ENCODE measurements at places on chromosomes 7 and 10.

- no peak for DNase-seq
Observed at GRCh38 chr10:74704629-74705357, 121.6 kb upstream of the KAT6B start.

DNA sequence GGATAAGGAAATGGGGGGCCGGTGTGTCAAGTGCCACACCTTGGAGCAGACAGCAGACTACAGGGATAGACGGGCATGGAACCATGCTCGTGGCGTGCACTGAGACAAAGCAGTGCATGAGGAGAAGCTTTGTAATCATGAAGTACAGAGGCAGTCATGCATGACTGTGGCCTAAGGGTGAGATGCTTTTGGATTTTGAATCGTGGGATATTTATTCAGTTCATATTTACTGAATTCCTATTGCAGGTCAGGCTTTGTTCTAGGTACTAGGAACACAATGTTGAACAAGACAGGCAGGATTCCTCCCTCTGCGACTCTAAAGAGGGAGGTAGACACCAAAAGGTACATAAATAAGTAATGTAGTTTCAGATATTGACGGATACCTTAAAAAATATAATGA is 597.6 kb downstream of the PARD3 start:
- no peak for DNase-seq

- DNase-seq = no peak
Observed at GRCh38 chr10:61935077-61935476, 33.6 kb downstream of the ARID5B start.

GRCh38 chr10:8543361-8544056 is 489.0 kb downstream of the GATA3 start:
- DNase-seq = no peak

GRCh38 chr7:123747620-123748141 is 1.1 kb downstream of the WASL start:
- DNase-seq = no peak

- DNase-seq = peak; percentile 30
Observed at GRCh38 chr10:85124603-85125051, 796.2 kb downstream of the CCSER2 start.

DNA sequence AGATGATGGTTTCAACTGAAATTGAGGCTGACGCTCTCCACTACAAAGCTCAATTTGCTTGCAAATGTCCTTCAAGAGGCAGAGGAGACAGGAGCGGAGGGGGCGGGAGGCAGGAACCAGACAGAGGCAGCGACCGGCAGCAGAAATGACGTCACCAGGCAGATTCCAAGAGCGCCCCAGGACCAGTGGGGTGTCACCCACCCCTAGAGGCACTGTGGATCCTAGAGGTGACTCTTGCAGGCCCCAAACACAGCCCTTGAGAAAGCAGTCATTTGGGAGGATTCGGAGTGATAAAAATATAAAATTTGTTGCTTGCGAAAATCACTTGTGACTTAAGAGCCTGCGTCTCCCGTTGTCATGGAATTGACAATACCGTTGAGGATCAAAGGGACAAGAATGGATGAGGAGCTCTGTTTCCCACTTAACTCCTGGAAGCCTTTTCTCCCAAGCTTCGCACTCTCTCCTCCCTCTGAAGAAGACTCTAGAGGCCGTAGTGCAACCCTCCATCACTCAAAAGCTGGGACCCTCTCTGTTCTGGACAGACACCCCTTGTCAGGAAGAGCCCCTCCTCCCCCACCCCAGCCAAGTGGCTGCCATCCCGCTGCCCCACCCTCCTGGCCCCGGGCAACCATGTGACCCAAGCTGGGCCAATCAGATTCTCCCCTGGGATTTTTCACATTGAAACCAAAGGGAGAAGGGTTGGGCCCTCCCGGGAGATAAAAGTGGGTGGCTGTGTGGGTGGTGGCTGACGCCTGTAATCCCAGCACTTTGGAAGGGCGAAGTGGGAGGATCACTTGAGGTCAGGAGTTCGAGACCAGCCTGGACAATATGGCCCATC is 16.3 kb upstream of the SLC29A4 start:
- DNase-seq = peak; percentile 28

GRCh38 chr7:4048336-4048735 is 633.8 kb upstream of the FOXK1 start:
- DNase-seq = no peak

- DNase-seq = no peak
Observed at GRCh38 chr7:121334875-121335648, 6.3 kb downstream of the WNT16 start.

DNA sequence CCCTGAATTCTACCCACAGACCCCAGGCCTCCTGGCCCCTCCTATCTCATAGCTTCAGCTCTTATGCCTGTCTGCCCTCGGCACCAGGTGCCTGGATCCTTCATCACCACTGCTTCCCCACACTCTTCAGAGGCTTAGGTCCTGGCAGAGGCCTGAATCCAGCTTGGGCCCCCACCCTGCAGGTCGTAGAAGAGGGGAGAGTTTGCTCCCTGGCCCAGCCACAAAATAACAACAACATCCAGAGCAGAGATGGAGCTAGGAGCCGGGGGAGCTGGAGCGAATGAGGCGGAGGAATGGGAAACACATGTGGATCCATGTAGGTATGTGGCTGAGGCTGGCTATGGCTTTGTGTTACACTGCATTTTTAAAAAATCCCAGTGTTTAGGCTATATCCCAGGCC is 7.8 kb upstream of the OPN4 start:
- no peak for DNase-seq

DNA sequence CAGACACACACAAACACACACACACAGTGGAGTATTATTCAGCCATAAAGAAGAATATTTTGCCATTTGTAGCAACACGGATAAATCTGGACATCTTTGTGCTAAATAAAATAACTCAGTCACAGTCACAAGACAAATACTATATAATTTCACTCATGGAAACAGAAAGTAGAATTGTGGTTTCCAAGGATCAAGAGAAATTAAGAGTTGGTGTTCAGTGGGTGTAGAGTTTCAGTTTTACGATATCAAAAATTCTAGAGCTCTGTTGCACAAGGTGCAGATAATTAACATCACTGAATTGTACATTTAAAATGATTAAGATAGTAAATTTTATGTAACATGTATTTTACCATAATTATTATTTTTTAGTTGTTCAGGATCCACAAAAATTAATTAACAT is 1235.0 kb downstream of the XPNPEP1 start:
- no peak for DNase-seq

DNA sequence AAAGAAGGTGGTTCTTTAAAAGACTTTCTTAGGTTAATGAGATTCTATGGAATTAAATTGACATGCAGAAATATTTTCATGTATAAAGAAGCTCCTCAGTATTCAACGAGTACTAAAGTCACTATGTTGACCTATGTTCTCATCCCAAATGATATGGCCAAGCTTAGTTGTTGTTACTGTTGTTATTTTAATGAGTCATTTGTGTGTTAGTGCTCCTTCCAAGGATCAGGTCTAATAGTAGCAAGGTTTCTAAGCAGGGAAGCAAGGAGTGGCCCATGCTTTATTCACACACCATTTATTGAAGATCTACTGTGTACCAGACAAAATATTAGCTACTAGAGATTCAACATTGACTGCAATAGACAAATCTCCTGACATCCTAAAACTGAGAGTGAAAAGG is 41.9 kb downstream of the LRRN3 start:
- no peak for DNase-seq

- no peak for DNase-seq
Observed at GRCh38 chr10:11441151-11441535, 170.3 kb downstream of the USP6NL start.

- no peak for DNase-seq
Observed at GRCh38 chr10:100327718-100328009, 2.4 kb downstream of the PKD2L1 start.

DNA sequence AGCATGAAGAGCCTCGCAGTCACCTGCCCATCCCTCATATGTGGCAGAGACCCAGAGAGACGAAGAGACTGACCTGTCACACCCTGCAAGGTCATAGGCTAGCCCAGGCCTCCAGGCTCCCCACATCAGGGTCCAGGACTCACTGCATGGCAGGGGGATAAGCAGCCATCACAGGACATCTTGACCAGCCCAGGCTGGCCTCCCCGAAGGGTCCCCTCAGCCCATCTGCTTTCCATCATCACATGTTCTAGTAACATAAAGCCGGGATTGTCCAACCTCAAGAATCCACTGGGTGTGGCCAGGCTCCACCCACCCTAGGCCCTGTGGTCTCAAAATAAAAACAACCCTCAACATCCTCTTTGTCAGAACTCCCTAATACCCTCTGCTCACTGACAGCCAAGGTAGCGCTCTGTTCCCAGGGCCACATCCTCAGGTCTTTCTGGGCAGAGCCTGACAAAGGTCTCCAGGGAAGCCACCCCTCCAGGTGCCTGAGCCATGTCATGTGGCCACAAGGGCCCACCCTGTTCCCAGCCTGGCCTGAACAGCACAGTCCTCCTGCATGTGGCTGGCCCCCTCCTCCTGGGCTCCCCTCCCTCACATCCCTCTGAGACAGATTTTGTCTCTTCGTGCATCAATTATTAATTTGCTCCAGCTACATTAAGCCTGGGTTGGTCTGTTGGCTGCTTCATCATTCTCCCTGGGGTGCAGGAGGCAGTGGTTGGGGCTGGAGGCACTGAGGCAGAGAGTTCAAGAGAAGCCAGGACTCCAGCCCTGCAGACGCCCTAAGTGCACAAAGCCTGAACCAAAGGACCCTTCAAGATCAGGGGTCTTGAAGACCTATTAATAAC is 131.8 kb upstream of the UNC5B start:
- no peak for DNase-seq

GRCh38 chr10:87639493-87639892 is 20.2 kb upstream of the PAPSS2 start:
- DNase-seq = no peak

DNA sequence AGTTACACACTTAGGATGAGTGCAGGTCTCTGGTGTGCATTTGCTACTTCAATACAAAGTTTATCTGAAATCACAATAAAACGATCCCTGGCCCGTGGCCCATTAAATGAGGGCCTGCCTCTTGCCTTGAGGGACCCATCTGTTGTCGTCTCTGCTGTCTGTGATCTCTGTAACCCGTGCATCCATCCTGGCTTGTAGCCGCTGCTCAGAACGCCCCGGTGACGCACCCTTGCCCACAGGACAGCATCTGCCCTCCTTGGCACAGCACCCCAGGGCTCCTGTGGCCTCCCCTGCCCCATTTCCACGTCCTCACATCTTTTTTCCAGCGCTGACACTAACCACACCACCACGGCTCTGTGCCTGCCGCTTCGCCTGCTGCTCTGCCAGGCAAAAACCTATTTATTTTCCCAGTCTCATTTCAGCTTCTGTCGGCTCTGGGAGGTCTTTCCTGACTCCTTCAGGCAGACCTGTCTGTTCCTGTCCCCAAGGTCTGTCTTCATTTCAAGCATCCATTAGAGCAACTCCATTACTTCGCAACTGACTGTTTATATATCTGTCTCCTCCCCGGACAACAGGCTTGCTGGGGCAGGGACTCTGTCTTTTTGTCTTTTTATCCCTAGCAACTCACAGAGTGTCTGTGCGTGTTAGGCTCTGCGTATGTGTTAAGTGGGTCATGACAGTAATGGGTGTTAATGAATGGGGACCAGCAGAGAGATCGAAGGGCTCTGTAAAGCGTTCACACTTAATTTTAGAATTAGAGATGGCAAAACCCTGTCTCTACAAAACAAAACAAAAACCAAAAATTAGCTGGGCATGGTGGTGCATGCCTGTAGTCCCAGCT is 16.4 kb downstream of the CARD11 start:
- no peak for DNase-seq

GRCh38 chr7:28626221-28626620 is 213.9 kb downstream of the CREB5 start:
- no peak for DNase-seq

GRCh38 chr10:115969591-115969990 is 303.4 kb downstream of the GFRA1 start:
- no peak for DNase-seq

DNA sequence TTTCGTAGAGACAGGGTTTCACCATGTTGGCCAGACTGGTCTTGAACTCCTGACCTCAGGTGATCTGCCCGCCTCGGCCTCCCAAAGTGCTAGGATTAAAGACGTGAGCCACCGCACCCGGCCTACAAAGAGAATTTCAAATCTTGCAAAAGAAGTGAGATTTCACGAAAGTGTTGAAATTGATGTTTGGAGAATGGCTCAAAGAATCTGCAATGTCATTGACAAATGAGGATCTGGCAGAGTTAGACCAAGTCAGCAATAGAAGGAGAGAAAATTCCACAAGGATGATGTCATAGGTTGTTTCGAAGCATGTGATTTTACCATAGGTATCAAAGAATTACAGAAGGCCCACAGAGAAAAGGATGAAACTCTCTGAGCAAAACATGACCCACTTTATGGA is 71.7 kb downstream of the LYZL2 start:
- DNase-seq = no peak

DNA sequence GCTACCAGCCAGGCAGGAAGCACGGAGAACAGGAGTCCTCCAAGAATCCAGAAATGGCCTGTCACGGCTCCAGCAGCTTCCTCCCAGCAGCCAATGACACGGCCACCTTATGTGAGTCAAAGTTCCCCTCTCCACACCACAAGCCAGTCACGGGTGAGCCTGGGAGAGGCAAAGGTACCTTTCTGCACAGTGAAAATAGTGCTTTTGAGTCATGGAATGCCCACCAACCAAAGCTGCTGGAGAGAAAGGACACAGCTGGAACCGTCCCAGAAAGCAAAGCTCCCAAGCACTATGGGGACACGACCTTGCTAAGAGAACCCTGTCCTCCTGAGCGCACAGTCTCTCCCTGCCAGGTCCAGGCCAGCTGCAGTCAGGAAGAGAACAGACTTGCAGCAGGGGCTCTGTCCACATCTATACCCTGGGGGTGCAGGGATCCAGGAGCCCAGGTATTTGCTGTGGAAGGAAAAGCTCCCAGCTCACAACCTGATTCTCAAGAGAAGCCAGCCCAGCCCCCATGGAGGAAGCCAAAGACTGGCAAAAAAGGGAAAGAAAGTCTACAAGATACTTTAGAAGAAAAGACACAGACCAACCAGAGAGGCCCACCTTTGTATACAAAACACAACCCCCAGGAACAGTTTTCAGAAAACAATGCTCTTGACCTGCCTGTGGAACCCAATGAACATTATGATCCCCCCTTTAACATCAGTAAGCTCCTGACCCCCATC is 24.4 kb downstream of the C10orf71 start:
- no peak for DNase-seq

GRCh38 chr7:30562498-30562897 is 32.2 kb upstream of the GARS1 start:
- DNase-seq = no peak

DNA sequence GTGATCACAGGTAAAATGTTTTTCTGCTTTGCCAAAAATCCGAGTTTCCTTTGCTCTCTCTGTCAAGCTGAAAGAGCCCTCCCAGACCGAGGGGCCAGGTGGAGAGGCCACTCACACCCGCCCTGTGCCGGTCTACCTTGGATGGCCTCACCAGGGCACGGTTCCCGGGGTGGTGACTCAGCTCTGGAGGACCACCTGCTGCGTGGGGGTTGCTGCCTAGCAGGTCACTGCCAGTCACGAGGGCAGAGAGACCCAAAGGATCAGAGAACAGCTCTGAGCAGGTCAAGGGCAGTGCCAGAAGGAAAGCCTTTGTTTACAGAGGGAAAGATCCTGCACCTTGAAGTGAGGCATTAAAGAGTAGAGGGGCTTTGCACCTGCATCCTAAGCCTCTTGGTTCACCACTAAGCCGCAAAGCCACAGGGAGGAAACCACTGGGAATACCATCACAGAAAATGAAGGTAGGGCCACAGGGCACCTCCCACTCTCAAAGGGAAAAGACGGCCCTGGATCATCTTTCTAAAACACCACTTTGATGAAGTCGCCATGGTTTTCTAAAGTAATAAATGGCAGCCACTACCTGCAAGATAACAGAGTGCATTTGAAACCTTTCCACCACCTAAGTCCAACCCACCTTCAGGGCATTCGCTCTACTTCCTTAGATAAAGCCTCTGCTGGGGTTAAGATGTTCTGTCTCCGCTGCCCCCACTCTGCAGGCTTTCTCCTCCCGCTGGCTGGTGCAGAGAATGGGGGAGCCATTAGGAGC is 160.3 kb upstream of the KLF14 start:
- peak; percentile 43 for DNase-seq
